Posterior vena cava (tissue), 2 donors: ENCODE measurements at places on chromosomes 7 and 10. TPM values are rescaled to one million over a fixed set of nuclear protein-coding genes. Genes with fewer than 3 reads are reported as not detected.

The ASB10 gene
- not detected for total RNA-seq

The AKR1D1 gene
- total RNA-seq = not detected

The FAM25C gene
- total RNA-seq = not detected

The TMEM270 gene
- total RNA-seq = not detected

The SPDYE1 gene
- total RNA-seq = not detected

The WEE2 gene
- not detected for total RNA-seq

The ZNF518A gene
- 23.1 TPM for total RNA-seq

The NRG3 gene
- total RNA-seq = 0.93 TPM

The CYTH3 gene
- total RNA-seq = 31.5 TPM

The OR2A1 gene
- not detected for total RNA-seq

The POU6F2 gene
- 0.19 TPM for total RNA-seq

The NPC1L1 gene
- total RNA-seq = 0.23 TPM

The GRID2IP gene
- not detected for total RNA-seq

The TMEM140 gene
- 12.2 TPM for total RNA-seq

The VAX1 gene
- not detected for total RNA-seq

The BAIAP2L1 gene
- 1.5 TPM for total RNA-seq

The SHTN1 gene
- 14.4 TPM for total RNA-seq

The UNC5B gene
- total RNA-seq = 8.4 TPM

The OIT3 gene
- total RNA-seq = not detected

The BTBD16 gene
- 0.14 TPM for total RNA-seq

The ITPRID1 gene
- total RNA-seq = not detected
